ENCODE measurements at places on chromosomes 4 and X. TPM values are rescaled to one million over a fixed set of nuclear protein-coding genes. Genes with fewer than 3 reads are reported as not detected.

Gene AGTR2
- total RNA-seq, result not detected

Gene CDS1
- total RNA-seq, result 0.12 TPM

Gene HTRA3
- 7.8 TPM for total RNA-seq

Gene HSD17B13
- 0.49 TPM for total RNA-seq

Gene RWDD4
- total RNA-seq, result 31.4 TPM

Gene ZXDB
- total RNA-seq, result 5.1 TPM

Gene CFAP99
- 0.96 TPM for total RNA-seq

Gene SMIM9
- not detected for total RNA-seq

Gene TASL
- not detected for total RNA-seq

Gene ANOS1
- not detected for total RNA-seq

Gene ADH7
- not detected for total RNA-seq

Gene COX7B2
- not detected for total RNA-seq

Gene USP17L29
- not detected for total RNA-seq

Gene TXK
- 2.3 TPM for total RNA-seq

DNA sequence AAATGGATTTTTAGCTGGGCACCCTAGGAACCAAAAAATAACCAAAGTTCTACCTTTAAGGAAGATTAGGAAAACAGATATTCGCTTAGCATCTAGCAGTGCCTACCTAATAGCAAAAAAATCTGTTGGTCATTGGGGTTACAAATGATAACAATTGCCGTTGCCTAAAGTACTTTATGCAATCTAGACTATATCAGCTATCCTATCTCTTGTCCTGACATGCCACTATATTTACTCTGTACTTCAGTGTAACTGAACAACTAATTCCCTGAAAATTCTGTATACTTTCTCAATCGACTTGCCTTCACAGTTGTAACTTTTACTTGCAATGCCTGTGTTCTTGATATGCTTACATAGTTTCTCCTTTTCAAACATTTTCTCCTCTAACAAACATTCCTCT is 282.9 kb upstream of the PCDH7 start:
- no peak for DNase-seq

- DNase-seq, result peak; percentile 4
Measured at GRCh38 chr4:182944484-182945213, 27.5 kb upstream of the DCTD start.

DNA sequence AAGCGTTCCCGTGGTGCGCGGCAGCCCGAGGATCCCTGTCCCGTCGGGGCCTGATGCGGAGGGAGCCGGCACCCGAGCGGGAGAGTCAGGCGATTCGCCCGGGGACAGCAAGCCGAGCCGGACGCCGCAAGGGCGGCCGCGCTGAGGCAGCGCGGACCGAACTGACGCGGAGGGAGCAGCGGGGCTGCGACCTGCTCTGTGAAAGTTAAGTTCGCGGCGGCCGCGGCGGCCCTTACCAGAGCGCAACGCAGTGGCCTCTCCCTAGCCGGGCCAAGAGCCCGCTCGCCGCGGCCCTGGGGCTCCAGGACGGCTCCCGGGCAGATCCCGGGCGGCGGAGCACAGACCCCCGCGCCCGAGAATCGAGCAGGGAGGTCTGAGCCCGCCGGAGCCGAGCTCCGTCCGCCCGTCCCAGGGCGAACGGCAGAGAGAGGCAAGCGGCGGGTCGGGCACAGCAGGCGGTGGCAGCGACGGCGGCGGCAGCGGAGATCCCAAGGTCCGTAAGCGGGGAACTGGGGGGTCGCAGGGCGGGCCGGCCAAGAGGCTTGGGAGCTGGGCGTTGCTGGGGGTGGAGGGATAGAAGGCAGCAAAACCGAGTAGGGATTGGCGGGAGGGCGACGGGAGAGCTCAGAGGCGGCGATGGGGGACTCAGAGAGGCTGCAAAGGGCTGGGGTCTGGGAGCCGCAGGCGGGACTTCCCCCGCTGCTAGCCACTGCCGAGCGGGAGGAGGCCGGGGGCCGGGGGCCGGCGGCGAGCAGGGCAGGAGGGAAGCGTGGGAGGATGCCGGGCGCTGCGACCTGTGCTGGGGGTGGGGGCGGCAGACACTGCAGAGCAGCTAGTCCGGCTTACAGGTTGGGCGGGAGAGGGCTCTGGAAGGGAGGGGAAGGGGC is 1.0 kb downstream of the GPR50 start:
- DNase-seq, result no peak

- peak; percentile 60 for DNase-seq
Measured at GRCh38 chr4:153223930-153224329, 19.7 kb downstream of the TRIM2 start.

DNA sequence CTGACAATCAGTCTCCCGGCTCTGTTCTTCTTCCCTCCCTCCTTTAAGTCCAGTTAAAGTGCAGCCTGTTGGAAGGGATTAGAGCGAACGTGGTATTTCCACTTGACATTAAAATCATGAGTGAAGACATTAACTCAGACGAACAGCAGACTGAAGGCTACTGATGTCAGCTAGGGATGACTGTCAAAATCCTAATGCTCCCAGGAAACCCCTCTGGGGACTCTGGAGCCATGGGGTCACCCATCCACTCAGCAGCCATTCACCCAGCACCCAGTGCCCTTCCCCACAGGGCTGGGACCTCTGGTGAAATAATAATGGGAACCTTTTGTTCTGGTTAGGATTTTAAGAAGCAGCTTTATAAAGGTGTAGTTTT is 113.9 kb downstream of the DRD5 start:
- DNase-seq, result no peak

DNA sequence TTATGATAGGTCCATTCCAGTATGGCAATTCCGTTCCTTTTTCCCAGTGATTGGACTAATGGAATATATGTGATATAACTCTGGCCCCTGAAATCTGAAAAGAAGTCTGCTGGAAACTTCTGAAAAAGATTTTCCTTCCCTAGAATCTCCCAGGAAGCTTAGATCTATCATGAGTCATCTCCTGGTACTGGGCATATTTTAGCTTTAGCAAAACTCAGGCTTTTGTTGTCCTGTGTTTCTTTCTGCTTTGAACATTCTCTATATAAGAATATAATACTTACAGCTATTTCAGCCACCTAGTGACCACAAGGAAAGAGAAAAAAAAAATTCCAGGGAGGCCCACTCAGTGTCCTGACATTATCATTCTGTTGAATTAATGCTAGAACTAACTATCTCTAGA is 597.2 kb upstream of the GRIA3 start:
- DNase-seq, result peak; percentile 64

DNA sequence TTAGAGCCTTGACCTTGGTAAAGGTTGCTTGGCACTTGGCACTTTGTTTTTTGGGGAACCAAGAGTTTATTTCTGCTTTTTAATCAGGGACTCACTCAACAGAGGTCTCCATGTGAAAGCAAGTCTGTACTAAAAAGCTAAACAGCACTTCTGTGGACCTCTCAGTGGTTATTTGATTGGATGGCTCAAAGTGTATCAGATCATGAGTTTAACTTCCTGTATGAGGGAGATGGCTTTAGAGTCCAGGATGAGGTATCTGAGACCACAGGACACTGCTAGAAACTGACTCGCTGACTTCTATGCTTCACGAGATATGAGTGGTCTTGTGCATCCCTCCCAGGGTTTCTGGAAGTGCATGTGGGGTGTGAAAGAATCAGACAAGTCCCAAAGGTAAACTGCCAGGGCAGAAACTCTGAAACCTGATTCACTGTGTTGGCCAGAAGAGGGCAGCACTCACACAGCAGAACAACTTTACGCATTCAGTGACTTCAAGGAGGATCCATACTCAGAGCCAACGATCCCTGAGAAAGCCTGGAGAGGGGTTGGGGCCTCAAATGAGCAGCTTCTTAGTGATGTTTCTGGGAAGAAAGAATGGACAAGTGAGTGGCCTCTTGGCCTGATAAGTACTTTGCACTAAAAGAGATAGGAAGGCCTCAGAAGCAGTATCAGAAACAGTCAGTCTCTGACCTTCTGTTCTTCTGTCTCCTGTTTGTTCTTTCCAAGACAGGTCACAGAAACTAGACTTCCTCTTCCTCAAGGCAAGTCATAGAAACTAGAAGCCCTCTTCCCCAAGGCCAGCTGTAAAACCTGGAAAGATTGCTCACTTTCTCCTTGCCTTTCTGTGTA is 220.3 kb upstream of the CXCL13 start:
- DNase-seq, result peak; percentile 50

DNA sequence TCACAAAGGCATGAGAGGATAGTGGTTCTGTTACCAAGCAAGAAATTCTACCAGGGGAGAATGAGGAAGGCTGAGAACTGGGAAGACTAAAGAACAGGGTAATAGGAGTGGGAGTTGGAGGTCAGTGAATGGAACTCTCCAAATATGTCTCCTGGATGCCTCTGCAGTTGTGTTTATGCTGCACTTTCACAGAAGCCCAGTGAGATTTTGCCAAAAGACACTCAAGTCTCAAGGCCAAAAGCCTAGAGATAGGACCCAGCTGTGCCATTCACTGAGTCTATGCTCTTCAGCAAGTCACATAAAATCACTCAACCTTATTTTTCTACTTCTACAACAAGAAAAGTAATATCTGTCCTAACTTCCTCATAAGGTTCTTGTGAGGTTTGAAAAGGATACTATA is 285.4 kb downstream of the UNC5C start:
- DNase-seq, result no peak

DNA sequence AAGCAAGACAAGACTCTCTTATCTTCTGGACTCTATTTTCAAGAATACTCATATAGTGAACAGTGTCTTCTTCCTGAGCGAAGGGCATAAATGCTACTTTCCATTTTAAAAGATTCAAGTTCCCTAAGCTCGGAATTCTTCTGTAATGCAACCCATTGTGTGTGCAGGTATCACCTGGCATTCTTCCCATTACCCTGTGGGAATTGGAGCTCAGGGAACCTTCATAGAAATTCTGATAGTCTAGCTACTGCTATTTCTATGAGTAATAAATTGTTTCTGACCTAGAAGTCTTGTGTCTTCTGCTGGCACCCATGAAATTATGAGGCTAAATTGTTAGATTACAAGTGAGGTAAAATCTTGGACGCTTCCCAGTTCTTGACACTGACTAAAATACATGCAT is 324.1 kb upstream of the DIPK2B start:
- DNase-seq, result no peak

DNA sequence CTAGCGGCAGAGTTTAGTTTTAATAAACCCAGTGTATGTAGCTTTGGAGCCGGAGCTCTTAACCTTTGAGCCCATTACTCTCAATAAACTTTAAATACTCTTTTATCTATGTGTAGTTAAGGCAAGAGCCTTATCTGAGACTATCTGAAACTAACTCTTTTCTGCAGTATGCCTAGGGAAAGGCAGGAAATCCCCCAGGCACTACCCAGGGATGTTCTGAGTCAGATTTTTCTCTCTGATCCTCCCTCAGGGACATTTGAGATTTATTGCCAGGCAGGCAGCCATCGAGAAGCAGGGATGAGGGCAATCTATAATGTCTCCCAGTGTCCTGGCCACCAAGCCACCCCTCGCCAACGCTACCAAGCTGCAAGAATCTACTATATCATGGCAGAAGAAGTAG is 39.1 kb downstream of the HEPH start:
- DNase-seq, result no peak

- DNase-seq, result no peak
Measured at GRCh38 chr4:5821665-5822358, 71.1 kb downstream of the CRMP1 start.

- no peak for DNase-seq
Measured at GRCh38 chrX:57286507-57287251, at the start of gene FAAH2. Gene FAAH2 (plus strand): TSS chrX:57286706. CDS start chrX:57286826, 120 bp downstream.

DNA sequence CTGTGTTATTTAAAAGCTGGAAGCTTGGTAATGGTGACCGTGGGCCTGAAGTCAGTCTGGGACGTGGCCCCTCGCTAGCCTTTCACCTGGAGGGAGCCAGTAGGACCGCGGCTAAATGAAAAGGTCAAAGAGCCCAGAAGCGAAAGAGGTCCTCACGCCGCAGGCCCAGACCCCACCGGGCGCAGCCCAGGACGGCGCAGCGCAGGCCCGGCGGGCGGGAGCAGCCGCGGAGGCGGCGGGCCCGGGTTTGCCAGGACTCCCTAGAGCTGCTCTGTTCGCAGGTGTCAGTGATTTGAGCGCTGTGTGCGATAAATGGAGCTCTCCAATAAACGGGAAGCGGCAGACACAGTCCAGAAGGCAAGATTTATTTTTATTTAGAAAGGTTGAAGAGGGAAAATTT is 56.2 kb upstream of the STIM2 start:
- no peak for DNase-seq

- peak; percentile 41 for DNase-seq
Measured at GRCh38 chrX:17633546-17633945, 103.7 kb upstream of the SCML1 start.

DNA sequence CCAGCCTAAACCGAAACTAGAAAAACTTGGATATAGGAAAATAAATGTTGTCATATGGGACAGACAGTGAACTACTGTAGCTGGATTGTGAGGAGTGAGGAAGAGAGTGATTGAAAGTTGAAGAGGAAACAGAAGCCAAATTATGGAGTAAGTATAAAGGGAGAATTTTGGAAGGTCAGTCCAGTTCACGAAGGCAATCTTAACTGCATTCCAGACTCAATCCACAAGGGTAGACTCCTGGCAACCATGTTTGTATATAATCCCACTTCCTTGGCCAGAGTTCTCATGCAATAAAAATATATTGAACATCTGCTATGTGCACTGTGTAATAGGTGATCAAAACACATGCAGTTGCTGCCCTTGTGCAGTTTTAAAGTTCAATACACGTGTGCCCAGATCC is 58.6 kb upstream of the CAMK2D start:
- no peak for DNase-seq

- DNase-seq, result no peak
Measured at GRCh38 chrX:69762340-69762739, 146.4 kb downstream of the EDA start.

DNA sequence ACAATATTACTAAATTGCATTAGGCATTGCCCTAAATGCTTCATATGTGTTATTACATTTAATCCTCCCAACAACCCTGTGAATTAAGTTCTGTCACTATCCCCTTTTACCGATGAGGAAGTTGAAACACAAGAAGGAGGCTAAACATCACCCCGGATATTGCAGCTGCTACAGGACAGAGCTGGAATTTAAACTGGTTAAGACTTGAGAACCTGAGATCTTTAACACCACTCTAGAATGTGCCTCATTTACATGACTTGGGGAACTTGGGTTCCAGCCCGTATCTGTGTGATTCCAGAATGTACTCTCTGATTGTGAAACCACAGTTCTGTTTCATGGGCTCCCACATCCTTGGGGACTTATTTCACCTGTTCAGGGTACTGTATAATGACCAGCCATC is 165.1 kb upstream of the PPARGC1A start:
- DNase-seq, result no peak

DNA sequence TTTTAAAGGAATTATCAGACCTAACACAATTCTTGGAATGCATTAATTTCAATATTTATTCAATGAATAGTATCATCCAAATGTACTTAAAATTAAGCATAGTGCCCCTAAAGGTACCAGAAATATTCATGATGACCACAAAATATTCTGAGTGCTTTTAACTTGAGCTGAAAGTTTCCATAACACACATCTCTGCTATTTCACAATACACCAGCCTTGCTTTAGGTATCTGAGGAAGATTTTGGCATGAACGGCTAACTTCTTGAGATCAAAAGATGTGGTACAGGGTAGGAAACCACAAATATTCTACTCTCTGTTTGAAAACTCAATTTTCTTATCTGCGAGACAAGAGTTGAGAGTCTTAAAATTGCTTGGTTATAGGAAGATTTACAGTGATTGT is 538.3 kb upstream of the PCDH7 start:
- no peak for DNase-seq

- DNase-seq, result no peak
Measured at GRCh38 chrX:123822965-123823364, 36.9 kb upstream of the XIAP start.

- no peak for DNase-seq
Measured at GRCh38 chr4:7770224-7771050, 169.2 kb downstream of the AFAP1 start.

GRCh38 chr4:81214144-81214880 is 710 bp downstream of the PRKG2 start:
- no peak for DNase-seq

- DNase-seq, result no peak
Measured at GRCh38 chr4:1310031-1310795, 20.5 kb downstream of the MAEA start.
